CD4-positive, alpha-beta T cell treated with Interferon alpha-2 for 1 hour (primary cell): ENCODE measurements at places on chromosomes 4 and X.

DNA sequence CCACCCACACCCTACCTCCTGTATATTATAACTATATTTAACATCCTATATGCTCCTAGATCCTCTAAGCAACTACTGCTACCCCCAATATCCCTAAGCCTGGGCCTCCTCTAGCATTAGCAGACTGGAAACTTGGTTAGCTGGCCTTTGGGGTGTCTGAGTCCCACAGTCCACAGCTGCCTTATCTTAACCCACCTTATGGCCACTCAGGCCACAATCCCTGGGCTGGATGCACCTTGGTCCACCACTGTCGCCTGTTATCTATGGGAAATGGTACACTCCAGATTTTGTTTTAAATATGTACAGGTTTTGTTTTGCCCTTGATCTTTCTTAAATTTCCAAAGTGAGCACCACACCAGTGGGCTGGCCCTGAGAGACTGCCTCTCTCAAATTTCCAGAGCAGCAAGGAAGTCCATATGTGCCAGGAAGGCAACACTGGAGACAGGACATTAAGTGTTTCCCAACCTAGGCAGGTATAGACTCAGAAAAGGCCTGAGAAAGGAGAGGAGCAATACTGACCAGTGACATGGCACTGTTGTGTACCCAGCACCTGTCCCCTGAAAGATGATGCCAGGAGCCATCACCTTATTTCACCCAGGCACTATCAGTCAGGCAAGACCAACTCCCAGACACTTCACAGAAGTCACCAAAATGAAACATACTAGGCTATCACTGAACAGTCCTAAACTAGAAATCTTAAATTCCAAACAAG is 921 bp downstream of the PFKFB1 start:
- no peak for DNase-seq

DNA sequence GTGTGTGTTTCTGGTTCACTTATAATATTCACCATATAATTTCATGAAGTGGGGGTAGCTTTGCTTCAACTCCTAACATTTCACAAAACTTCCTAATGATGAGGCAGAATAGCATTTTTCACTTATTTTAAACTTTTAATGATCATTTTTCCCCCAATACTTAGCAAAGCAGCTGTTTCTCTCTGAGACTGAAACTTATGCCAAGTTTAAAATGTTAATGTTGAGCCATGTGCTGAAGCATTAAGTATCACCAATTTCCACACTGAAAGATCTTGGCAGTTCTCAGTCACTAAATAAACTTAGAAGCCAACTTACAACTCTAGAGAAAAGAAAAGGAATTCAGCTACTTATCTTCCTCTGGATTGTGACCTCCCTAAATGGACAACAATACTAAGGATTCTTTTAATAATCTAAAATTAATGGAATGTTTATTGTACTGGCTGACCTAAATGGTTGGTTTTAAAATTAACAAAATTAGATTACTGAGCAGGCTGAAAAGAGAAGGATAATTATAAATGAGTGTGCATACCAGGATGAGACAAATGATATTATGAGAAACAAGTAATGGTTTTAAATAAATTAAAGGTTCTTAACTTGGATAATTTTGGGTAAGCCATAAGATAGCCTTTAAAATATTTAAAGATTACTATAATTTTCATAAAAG is 1429.4 kb upstream of the ADGRL3 start:
- no peak for DNase-seq

- DNase-seq: no peak
Observed at GRCh38 chr4:58113126-58113525, 1002.9 kb upstream of the IGFBP7 start.

- no peak for DNase-seq
Observed at GRCh38 chr4:101152521-101152920, 194.8 kb downstream of the PPP3CA start.

- DNase-seq: no peak
Observed at GRCh38 chr4:70712150-70712549, 9.6 kb upstream of the RUFY3 start.

DNA sequence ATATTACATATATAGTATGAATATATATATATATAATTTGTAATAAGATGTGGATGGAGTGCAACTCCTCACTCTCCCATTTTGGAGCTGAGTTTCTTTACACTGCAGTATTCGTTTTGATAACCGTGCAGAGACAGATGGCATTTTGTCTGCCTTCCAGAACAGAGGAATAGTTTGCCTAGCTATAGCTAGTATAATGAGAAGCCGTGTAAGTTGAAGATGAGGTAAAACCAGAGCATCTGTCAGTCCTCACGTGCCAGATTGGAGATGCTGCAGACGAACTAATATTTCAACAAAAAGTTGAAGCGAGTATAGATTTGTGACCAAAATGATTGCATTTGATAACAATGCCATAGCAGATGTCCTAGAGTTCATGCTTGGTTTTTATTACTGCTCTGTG is 180.6 kb downstream of the FMR1NB start:
- DNase-seq: no peak

DNA sequence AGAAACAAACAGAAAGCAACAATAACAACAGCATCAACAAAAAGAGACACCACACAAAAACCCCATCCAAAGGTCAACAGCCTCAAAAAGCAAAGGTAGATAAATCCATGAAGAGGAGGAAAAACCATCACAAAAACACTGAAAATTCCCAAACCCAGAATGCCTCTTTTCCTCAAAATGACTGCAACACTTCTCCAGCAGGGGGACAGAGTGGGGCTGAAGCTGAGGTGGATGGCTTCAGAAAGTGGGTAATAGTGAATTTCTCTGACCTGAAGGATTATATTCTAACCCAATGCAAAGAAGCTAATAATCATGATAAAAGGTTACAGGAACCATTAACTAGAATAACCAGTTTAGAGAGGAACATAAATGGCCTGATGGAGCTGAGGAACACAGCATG is 888.2 kb downstream of the RAB28 start:
- DNase-seq: no peak

DNA sequence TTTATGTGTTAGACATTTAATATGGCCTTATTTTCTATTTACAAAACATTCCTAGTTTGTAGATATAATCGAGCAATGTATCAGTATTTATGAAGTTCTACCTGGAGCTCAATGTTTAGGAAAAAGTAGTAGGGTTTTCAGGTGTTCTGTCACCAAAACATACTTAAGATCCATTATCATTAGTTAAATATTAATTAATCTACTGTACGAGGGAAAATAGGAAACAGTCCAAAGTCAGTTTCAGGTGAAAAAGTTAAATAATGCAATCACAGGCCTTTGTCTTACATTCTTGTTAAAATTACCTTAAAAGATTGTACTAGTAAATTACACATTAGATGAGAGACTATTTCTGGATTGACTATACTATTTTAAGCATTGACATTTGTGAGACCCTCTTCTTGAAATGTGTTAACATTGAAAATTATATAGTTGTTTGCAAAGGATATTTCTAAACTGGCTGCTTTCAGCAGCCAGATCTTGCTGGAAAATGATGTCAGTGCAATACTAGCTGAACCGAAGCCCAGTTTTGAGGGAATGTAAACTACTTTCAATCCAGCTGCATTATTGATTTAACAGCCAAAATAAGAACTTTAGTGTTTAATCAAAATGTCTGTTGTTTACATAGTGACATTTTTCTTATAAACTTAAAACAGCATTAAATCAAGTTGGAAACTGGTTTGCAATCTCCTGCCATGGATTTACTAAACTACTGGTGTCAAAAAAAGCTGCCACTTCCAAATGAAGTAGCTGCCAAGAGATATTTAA is 19.3 kb downstream of the GUCY1B1 start:
- DNase-seq: no peak

DNA sequence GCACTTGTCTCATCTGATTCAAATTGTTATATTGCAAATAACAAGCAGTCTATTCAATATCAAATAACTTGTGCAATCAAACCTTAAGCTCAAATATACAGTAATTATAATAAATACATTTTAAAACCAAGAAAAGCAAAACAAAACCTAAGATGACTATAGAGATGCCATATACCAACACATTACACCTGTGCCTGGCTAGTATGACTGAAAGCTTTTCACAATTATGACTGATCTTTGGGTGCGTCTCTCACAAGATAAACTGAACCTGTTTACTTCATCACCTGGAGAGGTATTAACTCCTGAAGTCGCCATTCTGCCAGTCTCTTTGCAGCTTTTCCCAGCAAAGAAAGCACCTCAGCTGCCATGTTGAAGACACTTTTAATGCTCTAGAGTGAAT is 41.3 kb downstream of the ACSL4 start:
- no peak for DNase-seq

GRCh38 chr4:135548711-135549110 is 1347.1 kb upstream of the PABPC4L start:
- no peak for DNase-seq

- peak; percentile 85 for DNase-seq
Observed at GRCh38 chr4:7939377-7940108, at the start of gene AFAP1. Gene AFAP1, minus strand, starts transcription at chr4:7939861. Its CDS starts 67,783 bp downstream, at chr4:7872078.

DNA sequence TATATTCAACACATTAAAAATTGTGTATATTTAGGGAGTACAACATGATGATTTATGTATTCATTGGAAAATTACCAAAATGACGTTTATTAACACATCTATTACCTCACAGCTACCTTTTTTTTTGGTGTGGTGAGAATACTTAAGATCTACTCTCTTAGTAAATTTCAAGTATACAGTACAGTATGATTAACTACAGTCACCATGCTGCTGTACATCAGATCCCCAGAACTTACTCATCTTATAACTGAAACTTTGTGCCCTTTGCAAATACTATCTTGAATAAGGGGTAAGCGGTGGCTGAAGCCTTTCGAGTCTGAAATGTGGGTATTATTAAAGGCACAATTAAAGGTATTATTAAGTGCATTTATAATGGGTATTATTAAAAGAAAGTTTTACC is 976 bp downstream of the PHKA1 start:
- DNase-seq: no peak

DNA sequence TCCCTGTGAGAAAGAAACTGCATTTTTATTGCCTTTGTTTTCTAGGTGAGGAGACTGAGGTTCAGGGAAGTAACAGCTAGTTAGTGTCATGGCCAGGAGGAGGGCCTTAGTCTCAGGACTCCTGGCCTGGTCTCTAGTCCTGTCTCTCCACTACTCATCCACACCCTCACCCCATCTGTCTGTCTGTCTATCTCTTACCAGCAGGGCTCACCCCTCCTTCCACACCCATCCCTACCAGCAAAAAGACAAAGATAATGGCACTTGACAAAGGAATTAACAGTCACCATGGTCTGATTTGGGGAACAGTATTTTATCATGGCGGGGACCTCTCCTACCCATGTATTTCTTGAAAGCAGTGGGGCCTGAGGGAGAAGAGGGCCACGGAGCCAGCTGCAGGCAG is 125.8 kb downstream of the REPS2 start:
- no peak for DNase-seq

- no peak for DNase-seq
Observed at GRCh38 chr4:76550966-76551780, 116.1 kb downstream of the SHROOM3 start.

DNA sequence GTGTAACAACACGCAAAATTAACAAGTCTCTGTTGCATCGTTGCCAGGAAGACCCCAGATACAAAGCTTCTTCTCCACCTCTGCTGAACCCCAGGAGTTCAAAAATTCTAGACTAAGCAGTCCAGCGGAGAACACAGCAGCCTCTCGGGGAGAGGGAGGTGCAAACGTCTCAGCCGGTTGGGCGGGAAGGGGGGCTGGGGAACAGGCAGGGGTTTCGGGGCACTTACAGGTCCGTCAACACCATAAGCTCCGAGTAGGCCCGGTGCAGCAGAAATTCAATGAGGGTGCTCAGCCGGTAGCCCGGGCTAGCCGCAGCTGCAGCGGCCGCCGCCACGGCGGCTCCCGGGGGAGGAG is 394 bp downstream of the MED14 start:
- DNase-seq: peak; percentile 32

- no peak for DNase-seq
Observed at GRCh38 chrX:38960137-38960536, 158.9 kb downstream of the MID1IP1 start.

GRCh38 chrX:96715481-96715880 is 30.8 kb downstream of the DIAPH2 start:
- DNase-seq: no peak

DNA sequence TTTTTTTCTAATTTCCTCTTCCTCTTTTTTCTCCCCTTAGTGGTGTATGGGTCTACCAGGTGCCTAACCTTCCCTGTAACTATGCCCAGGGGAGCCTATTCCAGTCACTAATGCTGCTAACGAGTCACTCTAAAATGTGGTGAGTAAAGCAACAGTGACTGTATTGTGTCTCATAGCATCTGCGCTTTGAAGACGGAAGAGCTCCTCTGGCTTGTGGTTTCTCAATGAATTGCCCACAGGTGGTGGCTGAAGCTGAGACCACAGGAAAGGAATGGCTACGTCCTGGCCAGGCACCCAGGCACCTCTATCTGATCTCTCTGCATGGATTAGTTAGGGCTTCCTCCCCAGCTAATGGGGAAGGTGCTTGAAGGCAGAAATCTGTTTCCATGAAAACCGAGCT is 763.5 kb upstream of the FRG1 start:
- DNase-seq: no peak

- DNase-seq: no peak
Observed at GRCh38 chr4:38823766-38824165, 19.2 kb upstream of the TLR1 start.

DNA sequence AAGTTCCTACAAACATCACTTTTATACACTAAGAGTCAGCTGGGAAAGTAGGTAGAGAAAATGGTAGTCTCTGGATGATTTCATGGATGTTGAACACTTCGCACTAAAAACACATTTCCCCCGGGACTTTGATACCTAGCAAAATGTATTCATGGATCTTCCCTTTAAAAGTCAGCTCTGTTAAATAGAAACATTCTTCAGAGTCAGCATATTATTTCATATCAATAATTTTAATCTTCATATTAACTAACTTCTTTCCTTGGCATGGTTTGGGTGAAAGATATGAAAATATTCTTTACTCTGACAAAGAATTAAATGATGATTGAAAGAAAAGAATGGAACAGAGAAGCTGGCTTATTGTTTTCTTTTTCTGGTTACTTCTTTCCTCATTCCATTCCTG is 185.5 kb downstream of the NDST4 start:
- no peak for DNase-seq

DNA sequence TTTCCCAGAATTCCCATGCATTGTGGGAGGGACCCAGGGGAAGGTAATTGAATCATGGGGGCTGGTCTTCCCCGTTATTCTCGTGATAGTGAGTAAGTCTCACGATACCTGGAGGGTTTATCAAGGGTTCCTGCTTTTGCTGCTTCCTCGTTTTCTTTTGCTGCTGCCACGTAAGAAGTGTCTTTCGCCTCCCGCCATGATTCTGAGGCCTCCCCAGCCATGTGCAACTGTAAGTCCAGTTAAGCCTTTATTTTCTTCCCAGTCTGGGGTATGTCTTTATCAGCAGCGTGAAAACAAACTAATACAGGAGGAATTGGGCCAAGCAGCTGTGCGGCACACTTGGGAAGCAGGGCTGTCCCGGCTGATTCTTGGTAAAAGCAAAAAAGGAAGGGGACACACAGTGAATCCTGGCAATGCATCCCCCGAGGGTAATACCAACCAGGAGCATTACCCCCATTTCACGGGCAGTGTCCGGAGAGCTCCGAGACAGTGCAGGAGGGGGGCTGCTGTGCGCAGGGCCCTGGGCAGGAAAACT is 185.7 kb downstream of the AFAP1 start:
- no peak for DNase-seq

DNA sequence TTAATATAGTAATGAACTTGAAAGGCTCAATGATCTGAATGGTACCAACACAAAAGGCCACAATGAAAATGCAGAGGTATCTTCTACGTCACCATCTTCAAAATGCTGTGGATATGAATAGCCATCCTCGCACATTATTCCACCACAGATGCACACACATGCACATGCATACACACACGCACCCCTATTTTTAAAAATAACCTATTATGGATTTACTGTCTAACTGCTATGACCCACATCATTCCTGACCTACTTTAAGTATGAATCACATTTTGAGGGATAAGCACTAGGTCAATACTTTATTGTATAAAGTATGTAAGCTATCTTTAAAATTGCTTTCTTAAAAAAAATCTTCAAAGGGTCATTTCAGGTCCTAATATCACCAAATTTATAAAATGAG is 24.4 kb upstream of the CORIN start:
- no peak for DNase-seq
